ENCODE measurements at places on chromosomes 16 and 17.

DNA sequence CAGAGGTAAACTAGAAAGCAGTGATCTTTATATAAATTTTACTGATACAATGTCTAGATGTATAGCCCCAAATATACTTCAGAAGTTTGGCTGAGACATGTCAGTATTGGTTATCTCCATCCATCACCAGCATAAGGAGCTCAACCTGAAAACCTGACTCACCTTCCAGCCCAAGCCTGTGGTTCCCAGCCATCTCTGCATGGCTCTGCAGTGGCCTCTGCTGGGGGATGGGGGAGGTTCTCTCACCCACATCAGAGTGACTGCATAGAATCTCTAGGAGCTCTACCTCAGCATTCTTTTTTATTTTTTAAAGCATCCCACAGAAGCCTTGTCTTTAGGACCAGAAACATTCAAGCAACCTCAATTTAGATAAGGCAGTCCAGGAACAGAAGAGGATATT lies 27.3 kb downstream of the USP7 start:
- DNase-seq: peak; percentile 65

DNA sequence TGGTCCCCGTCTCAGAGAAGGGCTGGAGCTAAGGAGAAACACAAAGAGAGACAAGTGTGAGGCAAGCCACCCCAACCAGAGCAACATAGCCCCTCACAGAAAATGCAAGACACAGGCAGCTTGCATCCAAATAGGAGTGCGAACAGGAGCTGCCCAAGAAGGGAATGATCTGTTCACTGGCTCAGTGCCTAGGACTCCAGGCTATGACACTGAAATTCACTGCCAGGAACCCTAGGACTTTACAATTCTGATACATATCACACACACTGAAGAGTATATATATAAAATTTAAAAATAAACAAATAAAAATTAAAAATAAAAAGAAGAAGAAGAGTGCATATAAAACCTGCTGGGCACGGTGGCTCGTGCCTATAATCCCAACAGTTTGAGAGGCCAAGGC lies 5.2 kb downstream of the ZNF23 start:
- DNase-seq: no peak

DNA sequence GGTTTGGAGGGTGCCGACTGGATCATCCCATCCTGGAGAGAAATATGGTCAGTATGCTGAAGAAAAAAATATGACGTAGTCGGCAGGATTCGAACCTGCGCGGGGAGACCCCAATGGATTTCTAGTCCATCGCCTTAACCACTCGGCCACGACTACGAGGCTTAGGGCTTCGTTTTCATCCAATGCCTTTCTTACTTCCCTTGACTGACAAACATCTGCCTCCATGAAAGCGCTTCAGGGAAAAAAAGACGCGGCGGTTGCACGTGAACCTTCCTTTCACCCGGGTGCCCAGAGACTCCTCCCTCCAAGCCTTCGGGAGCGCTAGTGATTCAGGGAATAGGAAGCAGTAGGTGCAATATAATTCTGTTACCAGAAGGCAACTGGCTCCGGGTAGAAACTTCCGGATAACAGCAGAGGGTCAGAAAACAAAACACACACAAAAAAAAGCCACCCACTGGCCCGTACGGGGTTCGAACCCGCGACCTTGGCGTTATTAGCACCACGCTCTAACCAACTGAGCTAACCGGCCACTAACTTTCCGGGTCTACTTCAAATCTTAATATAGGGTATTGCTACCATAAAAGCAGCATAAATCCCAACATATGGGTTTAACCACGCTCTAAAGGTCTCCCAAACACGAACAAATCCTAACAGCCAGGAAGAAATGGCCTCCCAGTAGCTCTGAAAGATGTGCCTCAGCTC lies 16.3 kb upstream of the AURKB start:
- peak; percentile 91 for DNase-seq

DNA sequence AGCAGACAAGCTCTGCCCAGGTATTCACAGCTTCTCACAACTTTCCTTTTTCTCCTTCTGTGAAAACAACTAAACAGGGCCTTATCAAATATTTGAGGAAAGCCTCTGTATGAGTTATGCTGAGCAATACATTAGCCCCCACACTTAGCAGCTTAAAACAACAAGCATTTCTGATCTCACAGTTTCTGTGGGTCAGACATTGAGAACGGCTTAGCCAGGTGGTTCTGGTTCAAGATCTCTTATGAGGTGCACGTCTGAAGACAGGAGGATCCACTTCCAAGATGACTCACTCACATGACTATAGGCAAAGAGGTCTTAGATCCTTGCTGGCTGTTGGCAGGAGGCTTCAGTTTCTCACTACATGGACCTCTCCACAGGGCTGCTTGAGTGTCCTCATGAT lies 181.4 kb upstream of the WSCD1 start:
- DNase-seq: no peak

DNA sequence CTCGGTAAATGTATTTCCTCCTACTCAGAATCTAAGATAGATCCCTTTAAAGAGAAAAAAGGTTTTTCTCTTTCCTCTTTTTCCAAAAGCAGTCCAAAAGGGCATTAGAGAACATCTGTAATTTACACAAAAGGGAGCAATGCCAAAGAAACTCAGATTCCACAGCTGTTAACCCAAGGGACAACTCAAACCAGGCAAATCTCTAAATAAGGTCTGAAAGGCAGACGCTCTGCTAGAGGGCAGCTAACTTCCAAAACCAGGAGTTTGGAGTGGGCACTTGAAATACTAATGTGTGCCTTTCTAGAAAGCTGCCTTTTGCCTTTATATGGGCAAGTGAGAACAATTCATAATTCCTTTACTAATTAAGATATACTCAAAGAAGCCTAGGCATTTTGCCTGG lies 435.7 kb downstream of the ZFHX3 start:
- no peak for DNase-seq

DNA sequence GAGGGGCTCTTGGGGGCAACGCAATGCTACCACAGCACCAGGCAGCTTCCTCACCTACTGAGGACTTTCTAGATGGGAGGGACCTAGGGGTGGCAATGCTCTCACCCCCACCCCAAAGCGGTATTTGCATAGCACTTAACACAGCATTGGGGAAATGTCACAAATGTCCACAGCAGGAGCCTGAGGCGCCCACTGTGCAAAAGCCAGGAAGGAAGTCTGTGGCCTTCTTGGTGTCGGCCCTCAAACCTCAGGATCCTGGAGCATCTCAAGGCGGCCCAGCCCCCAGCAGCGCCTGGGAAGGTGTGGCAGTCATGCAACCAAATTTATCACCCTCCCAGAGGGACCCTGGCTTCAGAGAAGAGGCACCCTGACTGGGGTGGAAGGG lies 45.3 kb downstream of the WNT3 start:
- no peak for DNase-seq
